ENCODE measurements at places on chromosomes 1 and 21.

DNA sequence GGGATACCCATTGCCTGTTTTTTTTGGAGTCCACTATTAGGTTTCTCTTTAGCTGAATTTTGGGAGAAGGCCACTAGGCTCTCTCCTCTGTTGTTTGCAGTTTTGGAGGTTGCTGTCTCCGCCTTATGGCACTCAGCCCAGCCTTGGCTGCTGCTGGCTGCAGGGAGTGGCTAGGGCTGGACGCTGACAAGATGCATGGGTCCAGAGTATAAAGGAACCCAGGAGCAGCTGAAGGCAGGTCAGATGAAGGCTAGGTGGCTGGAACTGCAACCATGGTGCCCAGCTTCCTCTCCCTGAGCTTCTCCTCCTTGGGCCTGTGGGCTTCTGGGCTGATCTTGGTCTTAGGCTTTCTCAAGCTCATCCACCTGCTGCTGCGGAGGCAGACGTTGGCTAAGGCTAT lies at the start of gene CYP4B1:
CYP4B1 (plus strand) TSS at position 237 of the 400 bp plus-strand sequence; CDS start at position 273, 36 bp downstream.
- DNase-seq = no peak

DNA sequence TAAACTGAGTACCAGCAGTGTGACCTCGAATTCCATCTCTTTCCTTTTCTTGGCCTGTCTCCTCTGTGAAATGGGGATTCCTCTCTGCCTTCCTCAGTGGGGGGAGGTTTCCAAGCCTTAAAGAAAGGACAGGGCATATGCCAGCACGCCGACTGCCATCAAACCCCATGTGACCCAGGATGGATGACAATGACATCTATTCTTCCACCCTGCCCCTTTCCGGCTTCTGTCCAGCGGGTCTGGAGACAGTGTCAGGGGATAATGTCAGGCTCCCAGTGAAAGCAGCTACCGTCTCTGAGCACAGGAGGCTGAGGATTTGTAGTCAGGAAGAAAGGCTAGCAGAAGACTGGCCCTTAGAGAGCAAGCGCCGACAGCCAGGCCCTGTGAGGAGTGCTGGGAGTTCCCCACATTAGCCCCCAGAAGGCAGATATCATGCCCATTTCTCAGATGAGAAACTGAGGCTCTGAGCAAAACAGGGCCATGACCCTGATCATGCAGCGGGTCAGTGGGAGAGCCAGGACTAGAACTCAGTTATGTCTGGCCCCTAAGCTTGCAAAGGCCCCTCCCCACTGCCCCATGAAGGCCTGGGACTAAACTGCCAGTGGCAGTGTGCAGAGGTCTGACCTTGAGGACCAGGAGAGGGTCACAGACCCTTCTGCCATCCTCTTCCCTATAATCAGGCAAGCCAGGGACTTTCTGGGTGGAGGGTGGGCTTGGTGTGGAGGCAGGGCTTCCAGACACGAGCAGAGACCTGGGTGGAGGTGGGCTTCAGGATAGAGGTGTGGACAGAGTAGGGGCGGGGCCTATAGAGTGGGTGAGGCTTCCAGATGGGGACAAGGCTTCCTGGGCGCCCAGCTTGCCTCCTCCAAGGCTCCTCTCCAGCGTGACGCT lies 30.1 kb downstream of the CDCA8 start:
- DNase-seq = no peak

GRCh38 chr1:115222616-115223402 lies 115.2 kb downstream of the NGF start:
- no peak for DNase-seq

DNA sequence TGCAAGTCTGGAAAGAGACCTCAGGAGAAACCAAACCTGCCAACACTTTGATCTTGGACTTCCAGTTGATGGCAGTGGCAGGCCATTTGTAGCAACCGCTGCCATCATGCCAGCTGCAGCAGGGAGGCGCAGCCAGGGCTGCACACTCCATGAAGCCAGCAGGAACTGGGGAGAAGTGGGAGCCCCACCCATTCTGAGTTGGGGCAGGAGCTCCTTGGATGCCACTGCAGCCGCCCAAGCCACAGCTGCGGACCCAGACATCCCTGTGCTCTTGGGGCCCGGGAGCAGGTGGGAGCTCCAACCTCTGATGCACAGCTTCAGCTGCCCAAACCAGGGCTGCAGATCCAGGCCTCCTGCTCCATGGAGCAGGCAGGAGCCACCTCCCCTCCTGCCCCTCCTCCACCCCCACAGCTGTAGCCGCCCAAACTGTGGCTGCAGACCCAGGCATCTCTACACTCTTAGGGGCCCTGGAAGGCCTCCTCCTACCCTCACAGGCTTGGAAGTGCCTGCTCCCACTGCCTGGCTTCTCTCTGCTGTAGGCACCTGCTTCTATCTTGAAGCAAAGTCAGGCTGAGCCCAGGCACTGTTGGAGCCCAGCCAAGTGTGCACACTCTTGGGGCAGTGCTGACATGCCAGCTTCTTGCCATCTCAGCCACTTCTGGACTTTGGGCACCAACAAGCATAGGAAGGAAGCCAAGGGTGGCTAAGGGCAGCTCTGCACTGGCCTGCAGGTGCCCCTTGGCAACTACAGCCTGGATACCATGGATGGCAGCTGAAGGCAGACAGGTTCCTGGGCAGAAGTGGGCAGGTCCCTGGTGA lies 20.0 kb upstream of the DISP1 start:
- DNase-seq = no peak
